SIG-M5 (cell line): ENCODE measurements at places on chromosomes 6 and 20.

DNA sequence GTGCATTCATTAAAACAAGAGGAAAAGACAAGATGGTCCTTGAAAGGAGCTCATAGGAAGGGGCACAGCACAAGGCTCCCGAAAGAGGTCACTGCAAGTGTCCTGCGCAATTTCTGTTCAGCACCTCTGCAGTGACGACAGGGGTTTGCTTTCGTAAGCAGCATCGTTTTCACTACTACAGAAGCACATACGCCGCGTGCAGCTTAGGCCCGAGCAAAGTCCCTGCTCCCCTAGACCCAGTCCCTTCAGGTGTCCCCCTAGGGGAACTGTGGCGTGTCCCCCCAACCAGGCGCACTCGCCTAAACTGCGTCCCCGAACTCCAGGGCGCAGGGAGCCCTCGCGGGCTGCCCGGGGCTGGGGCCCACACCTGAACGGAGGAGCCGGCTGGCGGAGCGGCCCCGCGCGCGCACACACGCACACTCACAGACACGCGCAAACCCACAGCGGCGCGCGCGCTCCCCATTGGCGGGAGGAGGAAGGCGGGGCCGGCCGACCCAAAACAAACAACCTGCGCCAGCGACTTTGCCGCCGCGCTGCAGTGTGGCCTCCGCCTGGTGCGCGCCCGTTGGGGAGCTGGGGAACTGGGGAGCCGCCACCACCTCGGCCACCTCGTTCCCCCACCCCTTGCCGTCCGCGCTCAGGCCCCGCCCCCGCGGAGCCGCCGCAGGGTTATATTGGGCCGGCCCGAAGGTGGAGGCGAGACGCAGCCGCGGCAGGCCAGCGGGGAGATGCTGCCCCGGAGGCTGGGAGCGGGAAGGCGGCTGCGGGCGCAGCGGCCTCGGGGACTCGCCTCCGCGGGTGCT is at the start of gene FOXQ1:
FOXQ1 (plus strand) TSS at position 699 of the 803 bp plus-strand sequence. CDS start 607 bp downstream, outside the sequence.
- no peak for DNase-seq

GRCh38 chr6:156776470-156776839 is 723 bp upstream of the ARID1B start:
- DNase-seq: no peak

GRCh38 chr6:52534966-52535390 is 41.9 kb downstream of the TRAM2 start:
- DNase-seq: no peak

DNA sequence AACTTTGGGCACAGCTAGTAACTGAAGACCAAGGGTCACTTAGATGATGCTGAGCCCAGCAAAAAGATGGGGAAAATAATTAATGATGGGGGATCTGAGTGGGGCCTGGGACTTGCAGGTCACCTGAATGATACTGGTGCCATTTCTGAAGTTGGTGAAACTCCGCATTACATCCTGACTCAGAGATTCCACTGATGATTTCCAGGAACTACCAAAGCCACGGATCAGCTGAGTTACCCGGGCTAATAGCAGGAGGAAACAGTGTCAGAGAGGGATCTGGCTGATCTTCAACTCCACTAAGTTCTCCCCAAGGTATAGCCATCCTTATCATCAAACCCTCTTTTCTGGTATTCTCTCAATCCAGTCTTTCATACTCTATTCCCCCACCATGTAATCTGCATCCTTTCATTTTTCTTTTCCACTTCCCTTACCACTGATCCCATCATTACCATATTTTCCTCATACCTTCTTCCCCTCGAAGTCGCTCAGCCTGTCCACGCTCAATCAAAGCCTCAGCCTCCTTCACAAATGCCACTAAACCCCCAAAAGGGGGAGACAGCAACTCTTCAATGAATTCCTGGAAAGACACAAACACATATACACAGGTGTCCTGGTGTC is 20.2 kb downstream of the VPS52 start:
- DNase-seq: no peak

GRCh38 chr6:159127701-159128100 is 41.5 kb upstream of the FNDC1 start:
- DNase-seq: no peak

- DNase-seq: no peak
Measured at GRCh38 chr6:30397697-30398096, 52.7 kb downstream of the RPP21 start.

DNA sequence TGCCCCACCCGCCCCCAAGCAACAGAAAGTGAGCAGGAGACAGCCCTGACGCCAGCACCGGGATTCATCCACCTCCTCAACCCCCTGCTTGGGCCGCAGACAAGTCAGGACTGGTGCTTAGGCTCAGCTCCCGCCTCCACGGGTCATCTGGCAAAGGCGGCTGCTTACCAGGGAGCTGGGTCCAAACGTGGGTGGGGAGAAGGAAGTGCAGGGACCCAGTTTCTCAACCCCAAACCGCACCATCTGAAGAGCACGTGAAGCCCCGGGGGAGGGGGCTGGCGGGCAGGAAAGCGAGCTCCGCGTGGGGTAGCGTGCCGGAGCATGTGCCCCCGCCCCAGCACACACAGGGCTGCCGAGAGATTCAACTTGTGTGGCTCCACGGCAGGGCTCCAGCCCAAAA is 87.2 kb downstream of the BMP7 start:
- no peak for DNase-seq

- no peak for DNase-seq
Measured at GRCh38 chr6:134356405-134356804, 38.5 kb upstream of the SGK1 start.

GRCh38 chr20:60001108-60001507 is 42.9 kb downstream of the CDH26 start:
- DNase-seq: no peak

- no peak for DNase-seq
Measured at GRCh38 chr20:46306743-46307138, 1.6 kb downstream of the CDH22 start.

DNA sequence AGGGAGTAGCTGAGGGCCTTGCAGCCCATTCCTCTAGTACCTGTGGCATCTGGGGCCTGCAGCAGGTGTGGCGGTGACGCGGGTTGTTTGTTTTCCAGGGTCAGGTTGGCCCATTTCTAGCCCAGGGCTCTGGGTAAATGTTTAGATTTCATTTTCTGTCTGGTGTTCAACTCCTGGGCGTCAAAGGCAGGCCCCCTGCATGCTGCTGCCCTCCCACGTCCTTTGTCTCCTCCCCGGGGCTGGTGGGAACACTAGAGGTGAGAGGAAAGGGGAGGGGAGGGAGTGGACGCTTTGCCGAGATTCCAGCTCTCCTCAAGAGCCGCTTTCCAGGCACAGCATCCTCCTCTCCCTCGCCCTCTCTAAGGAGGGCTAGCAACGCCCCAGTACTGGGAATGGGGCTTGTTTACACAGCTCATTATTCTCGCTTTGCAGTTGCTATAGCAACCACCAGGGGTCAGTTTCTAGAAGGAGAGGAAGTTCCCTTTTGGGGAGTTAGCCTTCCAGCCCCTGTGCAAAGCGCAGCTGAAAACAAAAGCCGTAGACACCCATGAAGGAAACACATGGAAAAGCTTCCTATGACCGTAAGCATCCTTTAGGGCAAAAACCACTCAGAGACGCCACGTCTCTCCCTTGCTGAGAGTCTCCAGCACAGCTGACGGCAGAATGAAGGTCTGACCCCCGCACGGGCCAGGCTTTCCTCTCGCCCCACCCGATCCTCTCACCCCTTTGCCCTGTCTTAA is 170.6 kb downstream of the LY86 start:
- no peak for DNase-seq
